ENCODE measurements at places on chromosomes 2 and 18.

DNA sequence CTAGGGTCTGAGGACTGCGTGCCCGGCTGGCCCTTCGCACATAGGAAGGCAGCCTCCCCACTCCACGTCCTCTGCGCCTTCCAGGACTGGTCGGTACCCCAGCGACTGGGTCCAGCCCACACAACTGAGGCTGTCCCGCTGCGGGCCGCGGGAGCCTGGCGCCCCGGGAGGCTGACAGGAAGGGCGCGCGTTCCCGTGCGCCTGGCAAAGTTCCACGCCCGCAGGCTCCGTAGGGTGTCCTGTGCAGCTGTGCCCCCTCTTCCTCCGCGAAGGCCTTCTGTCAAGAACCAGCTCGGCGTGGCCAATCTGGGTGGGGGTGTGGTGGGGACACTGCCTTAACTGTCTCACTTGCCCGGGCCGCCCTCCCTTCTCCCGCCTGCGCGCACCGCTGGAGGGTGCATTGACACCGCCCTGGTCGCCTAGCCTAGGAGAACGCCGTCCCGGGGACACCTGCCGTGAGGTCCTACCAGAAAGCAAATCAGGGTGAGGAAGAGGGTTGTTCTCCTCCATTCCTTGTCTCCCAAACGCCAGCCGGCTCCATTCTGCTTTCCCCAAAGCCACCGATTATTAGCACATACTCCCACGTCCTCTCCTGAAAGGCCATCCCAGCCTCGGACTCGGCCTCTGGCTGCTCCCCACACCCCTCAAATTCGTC, 618 bp upstream of the LYPD1 start:
- no peak for DNase-seq

GRCh38 chr2:219957820-219958219, 330.4 kb downstream of the SLC4A3 start:
- no peak for DNase-seq

GRCh38 chr2:31397094-31397493, 17.4 kb downstream of the XDH start:
- DNase-seq, result no peak

- no peak for DNase-seq
Measured at GRCh38 chr2:172440795-172441194, 13.4 kb downstream of the ITGA6 start.

GRCh38 chr18:49339146-49339545, 121.3 kb downstream of the DYM start:
- no peak for DNase-seq

DNA sequence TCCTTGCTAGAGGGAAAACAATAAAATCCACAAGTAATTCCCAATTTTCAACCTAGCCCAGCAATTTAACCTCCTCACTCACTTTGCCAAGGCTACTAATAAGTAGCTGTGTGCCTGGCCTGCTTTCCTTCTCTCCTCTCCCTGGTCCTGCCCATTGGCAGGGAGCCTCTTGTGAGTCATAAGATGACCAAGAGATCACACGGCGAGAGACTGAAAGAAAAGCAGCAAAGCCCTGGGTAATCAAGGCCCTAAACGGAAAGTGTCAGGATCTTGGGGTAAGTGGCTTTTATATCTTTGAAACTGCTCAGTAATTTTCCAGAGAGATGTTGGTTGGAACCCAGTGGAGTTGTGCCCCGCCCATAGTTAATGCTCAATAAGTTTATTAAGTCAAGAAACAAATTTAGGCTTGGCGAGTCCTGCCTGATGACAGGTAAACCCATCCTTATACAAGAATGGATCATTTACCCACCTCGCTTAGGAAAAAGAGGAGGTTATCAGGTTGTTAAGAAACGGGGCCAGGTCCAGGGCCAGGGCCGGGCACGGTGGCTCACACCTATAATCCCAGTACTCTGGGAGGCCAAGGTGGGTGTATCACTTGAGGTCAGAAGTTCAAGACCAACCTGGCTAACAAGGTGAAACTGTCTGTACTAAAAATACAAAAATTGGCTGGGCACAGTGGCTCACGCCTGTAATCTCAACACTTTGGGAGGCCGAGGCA, 10.0 kb upstream of the ADAM17 start:
- peak; percentile 96 for DNase-seq

- DNase-seq, result peak; percentile 91
Measured at GRCh38 chr2:226118471-226119429, 680.9 kb downstream of the IRS1 start.

DNA sequence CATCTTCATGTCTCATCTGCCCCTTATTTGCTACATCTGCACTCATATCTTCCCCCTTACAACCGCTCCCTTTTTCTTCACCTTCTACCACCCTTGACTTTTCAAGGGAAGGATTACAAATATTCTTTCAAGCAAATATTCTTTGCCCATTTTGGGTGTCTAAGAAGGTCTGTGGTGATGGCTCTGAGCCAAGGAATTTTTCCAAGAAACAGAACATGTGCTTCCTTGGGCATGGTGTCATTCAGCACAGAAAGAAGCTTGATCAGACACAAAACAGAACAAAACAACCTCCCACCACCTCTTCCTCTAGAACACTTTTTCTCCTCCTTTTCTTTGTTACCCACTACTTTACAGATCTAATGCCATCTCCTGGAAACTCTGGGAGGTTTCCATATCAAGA, 313.7 kb downstream of the SATB2 start:
- no peak for DNase-seq

- no peak for DNase-seq
Measured at GRCh38 chr2:174158003-174158402, 90.3 kb downstream of the OLA1 start.
